HT1080 (cell line): ENCODE measurements at places on chromosomes 7 and 10.

GRCh38 chr7:101558742-101559325 is 70.3 kb downstream of the MYL10 start:
- DNase-seq = no peak

DNA sequence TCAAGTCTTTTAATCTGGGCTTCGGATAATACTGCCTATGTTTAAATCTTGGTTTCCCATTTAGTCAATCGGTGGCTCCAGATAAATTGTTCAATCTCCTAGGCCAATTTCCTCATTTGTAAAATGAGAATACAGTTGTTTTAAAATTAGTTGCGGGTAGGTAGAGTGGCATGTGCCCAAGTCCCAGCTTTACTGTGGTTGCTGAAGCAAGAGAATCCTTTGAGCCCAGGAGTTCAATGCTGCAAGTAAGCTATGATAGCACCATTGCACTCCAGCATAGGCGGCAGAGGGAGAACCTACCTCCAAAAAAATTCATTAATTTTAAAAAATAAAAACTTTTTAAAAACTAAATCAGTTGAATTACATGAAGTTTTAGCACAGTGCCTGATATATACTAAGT is 7.3 kb downstream of the RNF216 start:
- no peak for DNase-seq

DNA sequence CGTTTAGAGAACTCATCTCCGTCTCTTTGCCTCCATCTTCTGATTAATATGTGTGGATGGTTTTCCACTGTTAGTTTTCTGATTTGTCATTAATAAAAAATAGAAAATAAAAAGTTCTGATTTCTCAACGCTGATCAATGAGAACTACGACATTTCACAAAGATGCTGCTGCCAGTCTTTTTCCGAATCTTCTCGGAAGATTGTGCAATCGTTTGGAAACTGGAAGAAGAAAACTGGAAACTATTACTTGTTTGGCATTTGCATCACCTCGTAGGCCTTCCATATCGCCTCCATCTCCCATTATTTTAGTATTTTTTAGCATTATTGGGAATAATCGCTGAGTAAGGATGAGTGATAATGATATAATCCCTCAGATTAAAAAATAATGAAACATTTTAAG is 123.2 kb upstream of the KLF6 start:
- DNase-seq = no peak

DNA sequence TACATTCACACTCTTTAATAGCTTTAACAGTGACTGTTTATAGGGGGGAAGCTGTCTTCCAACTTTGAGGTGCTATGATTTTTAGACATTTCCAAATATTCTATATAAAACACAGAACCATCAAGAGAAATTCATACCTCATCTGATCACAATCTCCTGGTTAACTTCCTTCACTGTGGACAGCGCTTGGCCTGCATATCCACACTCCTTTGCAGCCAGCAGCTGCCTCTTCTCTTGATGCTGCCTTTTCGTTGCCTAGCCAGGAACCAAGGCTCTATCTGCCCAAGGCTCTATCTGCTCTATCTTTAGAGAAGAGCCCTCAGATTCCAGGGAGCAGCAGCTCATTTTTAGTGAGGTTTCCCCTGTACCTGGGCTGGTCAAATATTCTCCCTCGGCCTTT is 252.0 kb downstream of the PTEN start:
- DNase-seq = no peak

DNA sequence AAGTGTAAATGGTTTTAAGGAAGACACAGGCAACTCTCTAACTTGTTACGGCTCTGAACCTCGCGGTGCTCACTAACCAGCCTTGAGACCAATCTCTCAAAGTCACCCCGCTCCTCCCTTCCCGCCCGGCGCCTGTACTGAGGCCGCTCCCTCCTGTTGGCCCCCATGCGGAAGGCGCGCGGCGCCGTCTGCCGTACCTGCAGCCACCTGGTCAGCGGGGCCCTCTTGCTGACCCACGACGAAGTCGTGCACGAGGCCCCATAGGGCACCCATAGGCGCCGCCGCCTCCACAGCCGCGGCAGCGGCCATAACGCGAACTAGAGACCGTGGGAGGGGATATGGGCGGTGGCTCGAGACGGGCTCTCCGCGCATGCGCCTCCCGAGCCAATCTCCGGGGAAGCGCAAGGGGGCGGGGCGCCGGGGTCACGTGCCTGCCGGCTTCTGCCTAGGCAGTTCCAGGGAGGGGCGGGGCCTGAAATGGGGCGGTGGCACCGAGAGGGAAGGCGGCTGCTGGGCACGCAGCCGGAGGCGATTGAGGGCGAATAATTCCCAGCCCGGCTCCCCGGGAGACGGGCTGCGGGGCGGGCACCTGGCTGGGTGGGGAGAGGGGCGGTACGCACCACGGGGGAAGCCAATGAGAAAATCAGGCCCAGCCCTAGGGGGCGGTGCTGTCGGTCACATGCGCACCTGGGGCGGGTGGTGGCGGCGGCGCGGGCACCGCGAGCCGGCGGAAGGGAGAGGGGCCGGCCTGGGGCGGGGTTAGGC is at the start of gene MMS19:
TSS of gene MMS19 (minus strand) at position 347 of the 765 bp plus-strand sequence. CDS start at position 309, 38 bp downstream.
- DNase-seq = peak; percentile 97

DNA sequence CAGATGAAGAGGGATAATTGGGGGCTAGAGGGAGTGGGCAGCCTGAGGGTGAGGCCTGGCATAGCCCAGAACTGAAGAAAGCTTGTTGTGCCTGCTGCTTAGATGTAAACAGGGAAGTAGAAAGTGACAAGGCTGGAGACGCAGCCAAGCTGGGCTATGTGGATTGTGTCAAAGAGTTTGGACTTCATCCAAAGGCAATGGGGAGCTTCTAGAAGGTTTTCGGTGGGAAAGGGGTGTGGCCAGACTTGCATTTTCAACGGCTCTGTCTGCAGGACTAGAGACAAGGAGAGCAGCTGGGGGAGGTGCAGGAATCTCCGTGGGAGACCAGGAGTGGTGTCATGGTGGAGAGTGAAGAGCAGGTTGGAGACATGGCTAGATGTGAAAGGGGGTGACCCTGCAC is 48.8 kb downstream of the GOLGA7B start:
- DNase-seq = no peak

- no peak for DNase-seq
Observed at GRCh38 chr7:112084520-112084971, 121.7 kb downstream of the DOCK4 start.

DNA sequence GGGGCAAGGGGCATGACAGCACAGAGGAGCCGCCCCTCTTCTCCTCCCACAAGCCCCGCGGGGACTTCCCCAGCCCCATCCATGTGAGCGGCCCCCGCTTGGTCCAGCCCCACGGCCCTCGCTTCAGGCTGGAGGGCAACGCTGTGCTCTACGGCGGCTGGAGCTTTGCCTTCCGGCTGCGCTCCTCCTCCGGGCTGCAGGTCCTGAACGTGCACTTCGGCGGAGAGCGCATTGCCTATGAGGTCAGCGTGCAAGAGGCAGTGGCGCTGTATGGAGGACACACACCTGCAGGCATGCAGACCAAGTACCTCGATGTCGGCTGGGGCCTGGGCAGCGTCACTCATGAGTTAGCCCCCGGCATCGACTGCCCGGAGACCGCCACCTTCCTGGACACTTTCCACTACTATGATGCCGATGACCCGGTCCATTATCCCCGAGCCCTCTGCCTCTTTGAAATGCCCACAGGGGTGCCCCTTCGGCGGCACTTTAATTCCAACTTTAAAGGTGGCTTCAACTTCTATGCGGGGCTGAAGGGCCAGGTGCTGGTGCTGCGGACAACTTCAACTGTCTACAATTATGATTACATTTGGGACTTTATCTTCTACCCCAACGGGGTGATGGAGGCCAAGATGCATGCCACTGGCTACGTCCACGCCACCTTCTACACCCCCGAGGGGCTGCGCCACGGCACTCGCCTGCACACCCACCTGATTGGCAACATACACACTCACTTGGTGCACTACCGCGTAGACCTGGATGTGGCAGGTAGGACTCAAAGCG is 5.1 kb downstream of the AOC1 start:
- no peak for DNase-seq

GRCh38 chr10:3830946-3831345 is 45.9 kb upstream of the KLF6 start:
- no peak for DNase-seq

GRCh38 chr10:28480628-28480965 is 52.3 kb upstream of the WAC start:
- no peak for DNase-seq

GRCh38 chr7:25940086-25940906 is 211.7 kb upstream of the NFE2L3 start:
- DNase-seq = no peak

DNA sequence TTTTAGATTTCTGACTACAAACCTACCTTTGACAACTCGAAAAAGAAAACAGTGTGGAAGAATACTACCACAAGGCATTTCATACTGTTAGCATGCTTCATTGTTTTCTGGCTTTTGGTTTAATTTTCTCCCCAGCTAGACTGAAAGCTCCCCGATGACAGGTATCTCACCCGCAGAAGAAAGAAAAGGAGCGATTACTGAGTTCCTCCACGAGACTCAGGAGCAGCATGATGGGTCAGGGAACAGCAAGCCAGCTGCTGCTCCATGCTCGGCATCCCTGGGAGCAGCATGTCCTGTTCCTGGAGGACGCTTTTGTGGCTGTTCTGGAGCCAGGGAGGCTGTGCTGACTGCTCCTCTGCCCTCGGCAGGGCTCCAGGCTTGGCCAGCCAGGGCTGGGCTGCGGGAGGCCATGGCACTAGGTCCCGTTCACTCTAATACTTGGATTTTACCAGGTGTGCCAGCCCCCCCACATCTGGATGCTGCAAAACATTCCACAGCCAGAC is 133.4 kb downstream of the PRKAG2 start:
- DNase-seq = no peak

DNA sequence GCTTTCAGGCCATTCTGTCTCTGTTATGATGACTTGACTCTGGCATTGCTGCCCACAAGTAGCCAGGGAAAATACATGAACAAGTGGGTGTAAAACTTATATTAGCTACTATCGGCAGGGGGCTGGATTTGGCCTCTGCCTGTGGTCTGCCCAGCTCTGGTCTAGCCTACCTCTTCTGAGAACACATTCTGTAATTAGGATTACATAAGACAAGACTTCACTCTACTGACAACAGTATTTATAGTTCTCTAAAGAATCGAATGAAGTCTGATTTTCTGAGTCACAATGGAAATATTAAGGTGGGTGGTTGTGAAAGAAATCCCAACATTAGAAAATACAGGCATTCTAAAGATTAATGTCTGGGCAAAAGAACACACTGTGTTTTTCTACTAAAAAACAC is 55.5 kb downstream of the DLD start:
- no peak for DNase-seq

DNA sequence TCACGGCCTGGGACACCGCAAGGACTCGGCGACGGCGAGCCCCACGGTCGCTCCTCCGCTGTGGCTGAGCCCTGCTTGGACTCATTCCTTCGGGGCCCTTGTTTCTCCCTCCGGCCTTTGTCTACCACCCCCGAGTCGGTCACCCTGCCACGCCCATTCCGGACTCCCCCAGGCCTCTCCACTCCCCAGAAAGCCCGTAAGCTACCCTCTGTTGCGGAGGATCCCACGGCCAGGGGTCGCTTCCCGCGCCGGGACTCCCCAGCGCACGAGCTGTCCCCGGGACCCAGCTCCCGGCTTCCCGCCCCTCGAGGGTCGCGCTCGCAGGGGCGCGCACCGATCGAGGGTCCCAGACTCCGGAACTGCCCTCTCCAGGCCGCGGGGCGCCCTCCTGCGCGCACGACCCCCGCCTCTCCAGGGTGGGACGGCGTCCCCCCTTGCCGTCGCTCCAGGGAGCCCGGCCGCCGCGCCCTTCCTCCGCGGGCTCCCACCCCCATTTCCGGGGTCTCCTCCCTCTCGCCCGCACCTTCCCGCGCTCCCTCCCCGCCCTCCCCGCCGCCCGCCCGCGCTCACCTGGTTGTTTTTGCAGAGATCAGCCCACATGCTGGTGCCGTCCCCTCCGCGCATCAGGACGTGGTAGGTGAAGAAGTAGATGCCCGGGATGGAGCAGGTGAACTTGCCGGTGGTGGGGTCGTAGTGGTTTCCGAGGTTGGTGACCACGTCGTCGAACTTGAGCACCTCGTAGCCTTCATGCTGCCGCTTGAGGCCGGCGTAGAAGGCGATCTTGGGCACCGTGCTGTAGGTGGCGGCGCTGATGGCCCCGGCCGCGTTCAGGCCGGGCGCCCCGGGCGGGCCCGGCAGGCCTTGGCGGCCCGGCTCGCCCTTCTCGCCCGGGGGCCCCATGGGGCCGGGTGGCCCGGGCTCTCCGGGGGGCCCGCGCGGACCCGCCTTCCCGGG is 1.5 kb downstream of the C1QL3 start:
- DNase-seq = no peak

DNA sequence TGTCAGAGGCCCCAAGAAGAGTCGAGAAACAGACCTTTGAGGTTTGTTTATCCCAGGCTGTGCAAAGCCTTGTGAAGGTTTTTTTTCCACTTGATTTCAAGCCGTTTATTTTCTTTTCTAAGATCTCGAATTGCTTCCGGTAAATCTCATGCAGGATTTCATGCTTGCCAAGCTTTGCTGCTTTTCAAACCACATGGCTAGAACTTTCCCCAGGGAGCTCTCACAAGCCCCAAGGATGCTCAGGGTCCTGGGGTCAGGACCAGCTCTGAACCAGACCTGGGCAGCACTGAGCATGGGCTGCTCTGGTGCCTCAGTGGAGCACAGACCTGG is 48.0 kb upstream of the AQP1 start:
- DNase-seq = no peak

GRCh38 chr7:158096582-158096981 is 491.0 kb downstream of the PTPRN2 start:
- DNase-seq = no peak

GRCh38 chr10:42987575-42987974 is 89.3 kb upstream of the RET start:
- no peak for DNase-seq

- DNase-seq = no peak
Observed at GRCh38 chr7:149714910-149715471, 58.4 kb downstream of the ZNF467 start.

GRCh38 chr10:118374404-118374803 is 32.3 kb upstream of the FAM204A start:
- DNase-seq = peak; percentile 53

DNA sequence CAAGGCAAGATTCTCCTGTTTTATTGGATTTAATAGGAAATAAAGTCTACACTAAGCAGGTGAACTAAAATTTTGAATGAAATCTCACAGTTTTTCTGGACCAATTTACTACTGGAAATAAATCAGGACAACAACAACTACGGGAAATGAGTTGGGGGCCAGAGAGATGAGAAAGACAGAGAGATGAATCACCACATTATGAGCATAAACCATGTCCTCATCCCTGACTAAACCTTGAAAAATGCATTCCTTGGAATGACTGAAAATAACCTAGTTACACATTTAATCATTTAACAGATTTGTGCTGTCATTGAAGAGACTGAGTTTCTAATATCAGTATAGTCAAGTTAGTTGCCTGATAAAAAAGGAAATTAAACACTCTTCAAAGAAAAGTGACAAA is 608.4 kb upstream of the KCND2 start:
- DNase-seq = peak; percentile 86

GRCh38 chr10:2791774-2792443 is 275.4 kb upstream of the PFKP start:
- no peak for DNase-seq

DNA sequence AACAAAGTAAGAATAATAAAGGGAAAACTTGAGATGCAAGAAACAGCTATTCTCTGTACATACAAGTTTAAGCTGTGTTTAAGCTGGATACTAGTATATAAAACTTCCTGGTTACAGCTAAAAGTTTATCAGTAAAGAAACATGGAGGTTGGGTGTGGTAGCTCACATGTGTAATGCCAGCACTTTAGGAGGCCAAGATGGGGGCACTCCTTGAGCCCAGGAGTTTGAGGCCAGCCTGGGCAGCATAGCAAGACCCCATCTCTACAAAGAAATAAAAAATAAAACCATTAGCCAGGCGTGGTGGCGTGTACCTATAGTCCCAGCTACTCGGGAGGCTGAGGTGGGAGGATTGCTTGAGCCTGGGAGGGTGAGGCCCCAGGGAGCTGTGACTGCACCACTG is 3.2 kb downstream of the RSU1 start:
- no peak for DNase-seq
